Mucosa of gallbladder (tissue), 1 donor: ENCODE measurements at places on chromosomes 4 and X.
A peak's percentile ranks its signal among the peaks of the same experiment; 100 is the strongest.

GRCh38 chr4:153564630-153565525 is 98.7 kb downstream of the TMEM131L start:
- peak; percentile 30 for DNase-seq

DNA sequence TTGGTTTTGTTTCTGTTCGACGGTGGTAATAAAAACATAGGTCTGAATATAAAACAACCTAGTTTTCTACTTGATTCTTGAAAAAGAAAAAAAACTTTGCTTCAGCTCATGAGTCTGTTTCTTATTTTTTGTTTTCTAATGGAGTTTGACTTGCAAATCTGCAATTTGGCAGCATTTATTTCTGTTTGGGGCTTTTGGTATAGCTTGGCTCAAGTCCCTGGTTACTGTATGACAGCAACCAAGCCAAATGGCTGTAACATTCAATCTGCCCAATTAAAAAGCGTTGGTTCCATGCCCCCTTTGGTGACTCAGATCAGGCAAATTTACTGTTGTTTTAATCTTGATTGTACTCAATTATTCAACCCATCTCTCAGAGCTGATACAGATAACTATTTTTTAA is 263.4 kb downstream of the GRIA3 start:
- DNase-seq: no peak

DNA sequence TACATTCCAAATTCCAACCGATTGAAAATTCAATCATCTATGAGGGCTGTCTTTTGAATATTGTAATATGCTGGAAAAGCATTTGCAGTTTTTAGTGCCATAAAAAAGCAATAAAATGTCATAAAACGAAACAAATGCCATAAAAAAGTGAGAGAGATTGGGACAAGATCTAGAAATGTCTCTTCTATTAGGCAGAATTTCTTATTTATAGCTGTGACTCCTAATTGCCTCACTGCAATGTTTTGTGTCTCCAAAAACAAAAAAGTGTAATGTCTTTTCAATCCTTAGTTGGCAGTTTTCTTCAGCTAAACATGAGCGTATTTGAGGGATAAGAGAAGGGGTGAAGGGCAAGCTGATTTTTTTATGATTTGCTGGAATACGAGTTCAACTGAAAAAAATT is 153.9 kb downstream of the NAF1 start:
- no peak for DNase-seq

- DNase-seq: no peak
Observed at GRCh38 chr4:84927428-84927827, 39.1 kb downstream of the WDFY3 start.

- no peak for DNase-seq
Observed at GRCh38 chr4:4248885-4249203, 821 bp upstream of the TMEM128 start.

GRCh38 chr4:168374772-168375523 is 56.4 kb upstream of the DDX60 start:
- DNase-seq: no peak

DNA sequence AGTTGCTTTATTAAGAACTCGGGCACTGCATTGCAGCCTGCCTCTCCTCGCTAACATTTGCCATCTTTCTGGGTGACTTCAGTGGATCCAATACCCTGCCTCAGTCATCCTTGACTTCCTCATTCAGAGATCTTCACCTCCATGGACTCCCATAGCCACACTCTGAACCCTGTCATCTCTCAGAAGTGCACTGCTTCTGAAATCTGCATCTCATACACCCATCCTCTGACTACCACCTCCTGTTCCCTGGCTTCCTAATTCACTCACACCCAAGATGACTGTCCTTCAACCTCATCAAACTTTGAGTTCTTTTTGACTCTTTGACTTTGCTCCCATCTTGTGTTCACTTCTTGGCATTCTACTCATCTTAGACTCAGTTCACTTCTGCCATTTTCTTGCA is 25.3 kb upstream of the CYBB start:
- DNase-seq: no peak

- no peak for DNase-seq
Observed at GRCh38 chrX:37420756-37421155, 71.6 kb downstream of the PRRG1 start.
